ENCODE measurements at places on chromosomes 3 and 15.

GRCh38 chr3:124792341-124793040 lies 62.2 kb downstream of the UMPS start:
- DNase-seq: no peak

DNA sequence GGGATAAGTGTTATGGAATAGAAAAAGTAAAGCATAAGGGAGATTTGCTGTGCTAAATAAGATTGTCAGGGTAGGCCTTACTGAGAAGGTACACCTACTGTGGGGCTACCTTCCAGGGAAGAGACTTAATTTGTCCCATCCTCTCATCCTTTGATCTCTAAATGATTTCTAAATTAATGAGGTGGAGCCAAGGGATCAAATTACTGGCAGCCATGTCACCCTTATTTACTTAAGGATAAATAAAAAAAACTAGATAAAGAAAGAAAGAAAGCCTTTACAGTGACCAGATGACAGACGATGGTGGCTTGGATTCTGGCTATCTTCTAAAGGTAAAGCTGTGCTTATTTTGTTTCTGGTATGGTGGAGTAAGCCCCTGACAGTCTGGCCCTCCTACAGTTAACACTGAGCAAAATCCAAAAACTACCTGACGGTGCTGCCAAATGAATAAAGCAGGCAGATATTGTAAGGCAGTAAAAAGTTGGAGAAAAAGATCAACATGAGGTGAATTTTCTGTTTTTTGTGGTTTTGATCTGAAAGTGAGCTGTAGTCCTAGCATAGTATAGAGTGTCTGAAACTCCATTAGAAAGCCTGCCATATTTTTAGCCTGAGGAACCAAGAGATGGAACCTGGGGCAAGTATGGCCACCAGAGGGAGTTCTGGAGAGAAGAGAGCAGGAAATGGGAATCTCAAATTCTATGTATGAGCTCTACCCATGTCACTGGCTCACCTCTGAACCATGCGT lies 285.1 kb upstream of the MANF start:
- DNase-seq: no peak

- no peak for DNase-seq
These were observed 25.9 kb downstream of the SNX33 start for GRCh38 chr15:75673426-75674235.

GRCh38 chr15:90701880-90702630 lies 15.1 kb upstream of the BLM start:
- no peak for DNase-seq

- DNase-seq: no peak
These were observed 108.9 kb upstream of the ETV5 start for GRCh38 chr3:186217820-186218164.
